ENCODE measurements at places on chromosomes 13 and 19. TPM values are rescaled to one million over a fixed set of nuclear protein-coding genes. Genes with fewer than 3 reads are reported as not detected.

The ZSWIM4 gene
- total RNA-seq, result 9.8 TPM

The ZNF99 gene
- 0.11 TPM for total RNA-seq

The HIF3A gene
- total RNA-seq, result 73.1 TPM

The NLRP5 gene
- total RNA-seq, result not detected

The FXYD5 gene
- 77.7 TPM for total RNA-seq

GRCh38 chr19:15532779-15533521 lies 24.6 kb downstream of the CYP4F22 start:
- no peak for DNase-seq

DNA sequence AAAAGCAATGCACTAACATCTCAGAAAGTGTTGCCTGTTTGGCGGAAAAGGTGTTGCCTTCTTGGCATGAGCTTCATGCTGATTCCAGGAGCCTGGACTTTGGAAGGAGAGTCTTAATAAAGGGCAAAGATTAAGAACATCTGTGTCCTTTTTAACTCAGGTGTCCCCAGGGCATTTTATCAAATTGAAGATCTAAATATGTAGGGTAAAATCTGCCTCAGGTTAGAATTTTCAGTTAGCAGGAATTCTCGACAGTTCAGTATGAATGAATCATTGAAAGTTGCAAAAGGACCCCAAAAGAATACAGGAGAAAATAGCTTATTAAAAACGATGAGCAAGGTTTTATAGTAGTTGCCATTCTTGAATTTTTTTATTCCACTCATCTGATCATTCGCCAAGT lies 325.2 kb downstream of the SUCLA2 start:
- no peak for DNase-seq

DNA sequence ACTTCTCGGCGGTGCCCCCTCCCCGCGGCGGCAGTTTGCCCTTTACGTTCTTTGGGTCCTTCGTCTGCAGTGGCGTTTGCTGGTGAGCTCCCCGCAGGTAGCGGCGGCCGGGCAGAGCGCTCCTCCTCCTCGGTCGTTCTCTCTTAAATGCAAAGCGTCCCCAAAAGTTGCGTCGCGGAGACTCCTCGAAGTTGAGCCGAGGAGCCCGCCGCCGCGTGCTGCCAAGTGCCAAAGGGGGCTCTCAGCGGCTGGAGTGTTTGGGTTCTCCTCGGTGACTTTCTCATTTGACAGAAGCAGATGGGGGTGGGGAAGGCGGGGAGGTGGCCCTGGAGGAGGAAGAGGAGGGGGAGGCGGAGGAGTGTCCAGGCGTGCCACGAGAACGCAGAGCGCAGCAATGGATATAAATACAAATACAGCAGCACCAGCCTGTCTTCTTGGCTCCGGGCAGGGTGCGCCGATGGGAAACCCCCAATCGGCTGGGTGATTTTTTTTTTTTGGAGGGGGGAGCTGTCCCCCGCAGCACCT lies at the start of gene SOX21:
Gene SOX21 (minus strand): TSS at position 259 of the 525 bp plus-strand sequence. CDS start 496 bp downstream, outside the sequence.
- no peak for DNase-seq

DNA sequence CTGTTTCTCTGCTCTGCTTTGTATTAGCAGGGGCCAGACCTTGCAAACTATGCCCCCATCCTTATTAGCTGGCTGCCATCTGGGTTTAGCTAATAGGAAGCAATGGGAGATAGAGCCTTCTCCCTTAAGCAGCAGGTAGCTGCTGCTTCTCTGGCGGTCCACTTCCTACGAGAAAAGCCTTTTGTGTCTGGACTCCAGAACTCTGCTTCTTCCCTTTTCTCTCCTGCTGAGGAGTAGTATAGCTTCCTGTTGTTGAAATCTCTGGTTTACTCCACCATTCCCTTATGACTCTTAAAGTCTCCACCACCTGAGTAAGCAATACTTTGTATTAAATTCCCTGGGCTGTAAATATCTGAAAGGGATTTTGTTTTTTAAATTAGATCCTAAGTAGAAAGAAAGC lies 147.1 kb downstream of the DNAJC15 start:
- DNase-seq, result no peak

DNA sequence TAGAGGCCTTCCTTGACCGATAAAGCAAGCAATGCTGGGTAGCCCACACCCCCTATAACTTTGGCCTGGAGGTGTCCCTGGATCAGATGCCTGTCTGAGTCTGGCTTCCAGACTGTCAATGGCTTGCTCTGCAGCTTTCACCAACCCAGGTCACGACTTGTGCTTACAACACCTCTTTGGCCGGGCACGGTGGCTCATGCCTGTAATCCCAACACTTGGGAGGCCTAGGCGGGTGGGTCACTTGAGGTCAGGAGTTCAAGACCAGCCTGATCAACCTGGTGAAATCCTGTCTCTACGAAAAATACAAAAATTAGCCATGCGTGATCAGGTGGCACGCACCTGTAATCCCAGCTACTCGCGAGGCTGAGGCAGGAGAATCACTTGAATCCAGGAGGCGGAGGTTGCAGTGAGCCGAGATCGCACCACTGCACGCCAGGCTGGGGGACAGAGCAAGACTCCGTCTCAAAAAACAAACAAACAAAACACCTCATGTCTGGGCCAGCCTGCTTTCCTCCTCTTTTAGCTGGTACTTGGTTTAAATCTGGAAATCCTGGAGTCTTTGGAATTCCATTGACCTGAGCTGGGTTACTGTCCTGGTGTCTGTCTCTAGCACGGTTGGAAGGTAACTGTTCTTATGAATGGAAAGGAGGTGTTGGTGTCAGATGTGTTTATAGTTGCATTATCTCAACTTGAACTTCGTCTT lies 10.3 kb upstream of the GARRE1 start:
- no peak for DNase-seq

DNA sequence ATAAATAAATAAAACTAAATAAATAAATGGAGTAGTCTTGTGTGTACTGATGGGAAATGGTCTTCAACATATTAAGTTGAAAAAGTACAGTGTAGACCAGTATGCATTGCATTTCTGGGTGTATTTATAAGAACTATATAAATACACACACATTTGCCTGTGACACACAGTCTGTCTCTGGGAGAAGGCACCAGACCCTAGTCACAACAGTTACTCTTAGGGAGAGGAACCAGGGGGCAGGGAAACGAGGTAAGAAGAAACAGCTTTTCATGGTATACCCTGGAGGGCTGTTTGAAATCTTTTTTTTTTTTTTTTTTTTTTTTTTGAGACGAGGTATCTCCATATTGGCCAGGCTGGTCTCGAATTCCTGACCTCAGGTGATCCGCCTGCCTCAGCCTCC lies 2.8 kb upstream of the S1PR2 start:
- no peak for DNase-seq

DNA sequence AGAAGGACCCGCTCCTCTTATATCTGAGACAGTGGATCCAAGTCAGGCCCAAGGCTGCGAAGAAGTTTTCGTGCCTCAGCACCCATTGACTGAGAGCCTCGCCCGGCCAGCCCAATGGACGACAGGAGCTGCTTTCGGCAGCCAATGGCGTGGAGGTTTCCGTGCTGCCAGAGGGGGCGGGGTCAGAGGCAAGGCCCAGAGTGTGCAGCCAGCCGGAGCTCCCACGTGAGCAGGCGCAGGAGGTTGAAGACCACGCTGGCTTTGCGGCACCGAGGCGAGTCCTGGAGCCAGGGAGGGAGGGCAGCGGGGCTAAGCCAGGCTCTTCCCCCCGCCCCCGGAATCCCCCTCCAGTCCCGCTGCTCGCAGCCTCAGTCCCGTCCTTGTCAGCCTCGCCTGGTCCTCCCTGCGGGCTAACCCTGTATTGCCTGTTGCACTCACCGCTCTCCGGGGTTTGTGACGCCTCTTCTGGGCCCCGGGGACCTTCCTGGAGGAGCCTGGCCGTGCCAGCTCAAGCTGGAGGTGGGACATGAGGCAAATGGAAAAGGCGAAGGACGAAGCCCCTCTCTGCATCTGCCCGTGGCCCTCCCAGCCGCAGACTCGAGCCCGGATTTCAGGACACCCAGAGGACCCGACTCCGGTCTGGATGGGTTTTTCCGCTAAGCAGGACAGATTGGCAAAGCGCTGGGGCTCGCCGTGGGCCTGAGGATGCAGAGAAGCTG lies 1.5 kb downstream of the IFNL4 start:
- no peak for DNase-seq

- no peak for DNase-seq
Measured at GRCh38 chr19:52115526-52116053, 20.0 kb upstream of the ZNF841 start.

DNA sequence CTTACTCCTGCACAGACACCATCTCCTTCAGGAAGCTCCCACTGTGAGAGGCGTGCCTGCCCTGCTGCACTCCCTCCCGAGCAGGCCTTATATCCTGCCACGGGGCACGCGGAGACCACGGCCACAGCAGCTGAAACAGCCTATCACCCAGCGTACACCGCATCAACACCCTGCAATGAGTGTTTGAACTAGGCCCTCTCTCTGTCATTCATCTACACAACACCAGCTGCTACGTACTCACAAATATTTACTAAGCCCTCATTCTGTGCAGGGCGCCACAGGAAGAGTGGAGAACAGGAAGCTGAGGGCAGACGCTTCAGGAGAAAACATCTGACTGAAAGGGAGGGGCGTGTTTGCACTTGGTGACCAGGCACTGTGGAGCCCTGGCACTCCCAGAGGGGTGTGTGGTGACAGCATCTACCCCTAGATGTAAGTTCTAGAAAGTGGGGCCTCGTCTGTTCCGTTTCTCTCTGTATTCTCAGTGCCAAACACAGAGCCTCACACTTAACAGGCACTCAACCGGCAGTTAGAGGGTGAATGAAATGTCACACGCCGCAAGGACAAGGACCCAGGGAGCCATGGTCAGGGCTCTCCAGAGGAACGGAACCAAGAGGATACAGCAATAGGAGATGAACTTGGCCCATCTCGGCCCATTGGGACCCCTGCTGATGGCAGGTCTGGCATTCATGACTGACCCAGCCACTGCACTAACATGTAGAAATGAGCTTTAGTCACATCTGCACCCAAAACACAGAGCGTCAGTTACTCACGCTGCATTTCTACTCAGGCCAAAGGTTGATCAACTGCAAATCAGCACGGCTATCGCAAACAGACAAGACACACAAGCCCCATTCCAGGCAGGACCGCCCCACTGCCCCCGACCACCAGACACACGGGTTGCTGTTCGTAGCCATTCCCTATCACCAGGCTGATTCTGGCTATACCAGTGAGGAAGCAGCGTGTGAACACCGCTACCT lies 15.7 kb downstream of the RANBP3 start:
- DNase-seq, result no peak

Data from right atrium auricular region (tissue), 2 donors.